ENCODE measurements at places on chromosomes 5 and 9. TPM values are rescaled to one million over a fixed set of nuclear protein-coding genes. Genes with fewer than 3 reads are reported as not detected.

DNA sequence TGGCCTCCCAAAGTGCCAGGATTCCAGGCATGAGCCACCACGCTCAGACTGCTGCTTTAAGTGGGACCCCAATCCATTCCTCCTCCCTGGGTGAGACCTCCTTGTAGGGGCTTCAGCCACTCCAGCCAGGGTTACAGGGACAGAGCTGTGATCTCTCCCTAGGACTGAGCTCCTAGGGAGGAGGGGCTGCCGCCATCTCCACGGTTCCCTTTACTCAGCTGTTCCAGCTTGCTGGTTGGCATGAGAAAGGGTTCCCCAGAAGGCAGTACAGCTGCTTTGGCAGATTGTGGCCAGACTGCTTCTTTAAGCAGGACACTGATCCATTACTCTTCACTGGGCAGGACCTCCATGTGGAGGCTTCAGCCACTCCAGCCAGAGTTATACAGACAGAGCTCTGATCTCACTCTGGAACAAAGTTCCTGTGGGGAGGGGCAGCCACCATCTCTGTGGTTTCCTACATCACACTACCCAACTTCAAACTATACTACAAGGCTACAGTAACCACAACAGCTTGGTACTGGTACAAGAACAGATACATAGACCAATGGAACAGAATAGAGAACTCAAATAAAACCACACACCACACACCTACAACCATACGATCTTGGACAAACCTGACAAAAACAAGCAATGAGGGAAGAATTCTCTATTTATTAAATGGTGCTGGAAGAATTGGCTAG lies 7.2 kb downstream of the INSL6 start:
- no peak for DNase-seq

The IQGAP2 gene
- total RNA-seq, result 33.6 TPM

The CCDC183 gene
- total RNA-seq, result 1.6 TPM

- no peak for DNase-seq
These were observed 54.1 kb upstream of the CHD1 start for GRCh38 chr5:98982880-98983279.

- DNase-seq, result peak; percentile 94
These were observed 136.7 kb downstream of the ROR2 start for GRCh38 chr9:91813176-91813795.

DNA sequence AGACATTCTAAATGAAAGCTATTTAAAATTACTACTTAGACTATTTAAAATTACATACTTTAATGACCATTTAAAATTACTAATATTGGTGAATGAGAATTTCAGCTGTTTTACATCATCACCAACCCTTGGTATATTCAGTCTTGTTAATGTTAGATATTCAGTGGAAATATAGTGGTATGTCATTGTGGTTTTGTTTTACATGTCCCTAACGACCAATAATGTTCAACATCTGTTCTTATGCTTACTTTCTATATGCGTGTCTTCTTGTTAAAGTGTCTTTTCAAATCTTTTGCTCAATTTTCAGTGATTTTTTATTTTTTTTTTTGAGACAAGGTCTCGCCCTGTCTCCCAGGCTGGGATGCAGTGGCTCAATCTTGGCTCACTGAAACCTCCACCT lies 279.3 kb upstream of the TARS1 start:
- DNase-seq, result no peak

DNA sequence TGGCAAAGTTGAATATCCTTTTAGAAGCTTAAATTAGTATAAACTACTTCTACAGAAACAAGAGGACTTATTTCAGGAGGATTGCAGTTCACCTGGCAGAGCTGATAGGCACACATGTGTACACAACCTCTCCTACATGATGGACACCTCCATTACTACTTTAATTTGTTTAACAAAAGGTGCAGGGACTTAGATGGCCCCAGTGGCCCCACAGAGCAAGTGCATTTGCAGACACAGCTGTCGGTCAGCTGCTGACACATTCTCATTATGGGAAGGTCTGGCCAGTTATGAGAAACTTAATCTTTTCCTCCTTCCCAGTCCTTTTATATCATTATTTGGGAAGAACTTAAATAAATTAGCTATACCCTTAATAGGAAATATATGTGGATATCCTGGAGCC lies 28.3 kb downstream of the TDRD7 start:
- DNase-seq, result no peak

The ANKRD34B gene
- 0.34 TPM for total RNA-seq

The ESM1 gene
- 12.5 TPM for total RNA-seq

- DNase-seq, result no peak
These were observed 279.0 kb downstream of the AUH start for GRCh38 chr9:91082731-91083130.

The GPR151 gene
- not detected for total RNA-seq

- no peak for DNase-seq
These were observed 391.7 kb downstream of the ACTL7B start for GRCh38 chr9:108463932-108464606.

GRCh38 chr9:69421908-69422801 lies 97.1 kb downstream of the ENTREP1 start:
- DNase-seq, result peak; percentile 79

DNA sequence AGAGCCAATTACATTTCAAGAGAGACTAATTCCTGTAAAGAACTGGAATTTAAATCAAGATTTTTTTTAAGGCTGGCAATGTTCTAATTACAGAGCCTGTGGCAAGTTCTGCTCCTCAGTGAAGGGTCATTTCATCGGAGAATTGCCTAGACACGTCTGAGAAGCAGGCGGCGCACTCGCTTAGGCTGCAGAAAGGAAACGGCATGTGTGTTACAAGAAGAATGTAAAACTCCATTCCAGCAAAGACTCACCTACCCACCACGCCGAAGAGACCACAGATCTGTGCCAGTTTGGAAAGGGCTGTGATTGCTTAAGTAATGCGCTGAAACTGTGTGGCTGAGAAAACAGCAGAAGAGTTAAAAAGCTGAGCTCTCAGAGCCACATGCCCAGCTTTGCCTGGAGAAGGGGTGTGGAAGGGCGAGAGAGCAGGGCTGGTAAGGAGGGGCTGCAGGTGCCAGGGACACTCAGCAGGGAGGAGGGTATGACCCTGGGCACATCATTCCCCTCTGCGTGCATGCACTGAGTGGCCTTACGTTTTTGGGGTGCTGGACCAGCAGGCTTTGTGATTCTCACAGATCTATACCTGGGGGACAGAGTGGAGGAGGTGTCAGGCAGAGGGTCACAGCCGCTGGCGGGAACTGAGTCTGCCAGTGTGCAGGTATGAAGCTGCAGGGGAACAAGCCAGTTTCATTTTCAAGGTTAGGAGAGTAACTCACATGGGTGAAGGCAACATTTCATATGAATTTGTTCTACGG lies 17.8 kb upstream of the SLC25A51 start:
- DNase-seq, result peak; percentile 18

DNA sequence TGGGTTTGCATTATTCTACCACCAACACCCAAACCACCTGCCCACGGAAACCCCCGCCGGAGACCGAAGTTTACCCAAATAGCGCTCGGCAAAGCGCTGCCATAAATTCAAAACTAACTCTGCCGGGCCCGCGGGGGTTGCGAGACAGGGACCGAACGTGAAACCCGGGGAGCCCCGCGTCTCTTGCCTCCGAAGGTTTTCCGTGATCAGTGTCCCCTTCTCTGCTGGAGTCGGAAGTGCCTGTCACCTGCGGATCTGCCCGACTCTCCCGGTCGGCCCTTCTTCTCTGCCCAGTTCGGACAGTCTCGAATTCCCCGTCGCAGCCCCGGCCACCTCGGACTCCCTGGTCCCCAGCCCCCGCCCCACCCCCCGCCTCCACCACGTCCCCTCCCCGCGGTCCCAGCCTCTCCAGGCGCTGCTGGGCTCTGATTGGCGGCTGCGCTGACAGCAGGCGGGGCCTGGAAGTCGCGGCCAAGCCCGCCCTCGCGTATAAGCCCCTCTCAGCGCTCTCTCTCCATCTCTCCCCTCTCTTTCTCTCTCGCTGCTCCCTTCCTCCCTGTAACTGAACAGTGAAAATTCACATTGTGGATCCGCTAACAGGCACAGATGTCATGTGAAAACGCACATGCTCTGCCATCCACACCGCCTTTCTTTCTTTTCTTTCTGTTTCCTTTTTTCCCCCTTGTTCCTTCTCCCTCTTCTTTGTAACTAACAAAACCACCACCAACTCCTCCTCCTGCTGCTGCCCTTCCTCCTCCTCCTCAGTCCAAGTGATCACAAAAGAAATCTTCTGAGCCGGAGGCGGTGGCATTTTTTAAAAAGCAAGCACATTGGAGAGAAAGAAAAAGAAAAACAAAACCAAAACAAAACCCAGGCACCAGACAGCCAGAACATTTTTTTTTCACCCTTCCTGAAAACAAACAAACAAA lies at the start of gene RORB:
Gene RORB (plus strand): TSS at position 517 of the 929 bp plus-strand sequence. CDS start 642 bp downstream, outside the sequence.
- peak; percentile 80 for DNase-seq

DNA sequence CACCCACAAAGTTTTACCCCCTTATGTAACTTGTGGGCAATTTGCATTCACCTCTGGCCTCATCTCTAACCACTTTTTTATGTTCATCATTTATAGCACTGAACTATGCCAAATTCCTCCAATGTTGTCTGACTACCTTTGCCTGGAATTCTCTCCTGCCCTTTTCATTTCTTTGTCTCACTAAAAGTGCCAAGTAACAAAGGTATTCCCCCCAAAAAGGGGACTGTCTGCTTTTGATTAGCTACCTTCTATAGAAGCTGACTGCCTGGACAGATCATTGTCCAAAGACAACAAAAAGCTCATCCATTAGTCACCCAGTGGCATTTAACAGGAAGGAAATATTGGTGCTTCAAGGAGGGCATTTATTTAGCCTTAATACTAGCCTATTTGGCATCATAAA lies 189.9 kb upstream of the VCAN start:
- DNase-seq, result no peak

GRCh38 chr9:135246248-135247205 lies 159.1 kb downstream of the OLFM1 start:
- no peak for DNase-seq

The PKD2L2 gene
- not detected for total RNA-seq

- DNase-seq, result peak; percentile 76
These were observed 102.9 kb downstream of the C9orf152 start for GRCh38 chr9:110105107-110105506.

The ASTN2 gene
- total RNA-seq, result 5.0 TPM

DNA sequence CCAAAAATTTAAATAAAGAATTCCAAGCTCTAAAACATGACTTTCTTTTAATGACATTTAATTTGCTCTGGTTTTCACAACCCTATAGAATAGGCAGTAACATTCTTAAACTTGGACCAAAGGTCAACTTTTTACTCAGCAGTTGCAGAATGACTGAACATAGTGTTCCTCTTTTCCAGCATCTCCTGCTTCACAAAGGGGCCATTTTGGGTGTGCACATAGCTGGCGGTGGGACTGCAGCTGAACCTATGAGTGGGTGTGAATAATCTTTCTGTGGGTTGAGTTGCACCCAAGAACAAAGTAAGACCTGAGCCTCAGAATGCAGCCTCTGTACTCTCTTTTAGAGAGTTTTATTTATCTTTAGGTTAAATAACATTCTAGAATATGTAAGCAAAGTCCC lies 96.9 kb upstream of the HAPLN1 start:
- DNase-seq, result no peak

GRCh38 chr5:115392611-115393010 lies 96.2 kb upstream of the CCDC112 start:
- DNase-seq, result no peak

The VCAN gene
- total RNA-seq, result 276 TPM

GRCh38 chr9:91055845-91056244 lies 254.2 kb downstream of the SYK start:
- DNase-seq, result no peak

The PLPPR1 gene
- total RNA-seq, result 5.9 TPM

The CD72 gene
- total RNA-seq, result 5.2 TPM
